ENCODE measurements at places on chromosomes 2 and 18.

- DNase-seq = no peak
Observed at GRCh38 chr18:77300579-77300978, 50.9 kb downstream of the GALR1 start.

- DNase-seq = no peak
Observed at GRCh38 chr2:26363323-26363722, 16.7 kb upstream of the ADGRF3 start.

DNA sequence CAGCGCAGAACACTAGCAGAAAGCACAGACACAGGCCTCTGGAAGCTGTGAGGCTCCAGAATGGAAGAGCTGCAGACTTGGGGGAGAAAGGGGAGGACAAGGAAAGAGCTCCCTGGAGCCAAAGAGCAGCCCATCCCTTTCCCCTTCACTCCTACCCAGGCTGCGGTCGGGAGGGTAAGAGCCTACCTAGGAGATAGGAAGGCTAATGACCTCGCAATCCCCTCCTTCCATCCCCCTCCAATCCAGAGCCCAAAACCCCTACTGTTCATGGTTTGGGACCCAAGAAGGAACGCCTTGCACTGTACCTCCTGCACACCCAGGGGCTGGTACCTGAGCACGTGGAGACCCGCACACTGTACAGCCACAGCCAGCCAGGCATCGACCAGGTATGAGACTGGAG is 39.8 kb downstream of the LMAN2L start:
- no peak for DNase-seq

DNA sequence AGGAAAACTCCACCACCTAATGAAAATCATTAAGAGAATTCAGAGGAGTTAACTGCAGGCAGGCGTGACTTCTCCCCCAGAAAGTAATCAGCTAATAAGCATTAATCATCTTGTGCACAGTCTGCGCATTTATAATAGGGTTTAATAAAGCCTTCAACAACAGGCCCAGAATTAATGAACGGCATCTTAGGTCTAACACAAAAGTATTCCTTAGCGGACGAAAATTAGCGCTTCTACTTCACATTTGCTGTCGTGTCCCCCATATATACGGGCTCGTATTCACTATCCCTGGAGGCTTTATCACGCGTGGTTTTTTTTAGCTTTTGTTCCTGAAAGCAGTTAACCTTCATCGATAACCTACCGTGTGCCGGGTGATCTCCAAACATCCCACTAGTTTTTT is 1.8 kb downstream of the ATP8B1 start:
- no peak for DNase-seq

- no peak for DNase-seq
Observed at GRCh38 chr2:8543060-8543382, 138.8 kb upstream of the ID2 start.

GRCh38 chr18:63422864-63423304 is 608 bp upstream of the VPS4B start:
- DNase-seq = no peak

DNA sequence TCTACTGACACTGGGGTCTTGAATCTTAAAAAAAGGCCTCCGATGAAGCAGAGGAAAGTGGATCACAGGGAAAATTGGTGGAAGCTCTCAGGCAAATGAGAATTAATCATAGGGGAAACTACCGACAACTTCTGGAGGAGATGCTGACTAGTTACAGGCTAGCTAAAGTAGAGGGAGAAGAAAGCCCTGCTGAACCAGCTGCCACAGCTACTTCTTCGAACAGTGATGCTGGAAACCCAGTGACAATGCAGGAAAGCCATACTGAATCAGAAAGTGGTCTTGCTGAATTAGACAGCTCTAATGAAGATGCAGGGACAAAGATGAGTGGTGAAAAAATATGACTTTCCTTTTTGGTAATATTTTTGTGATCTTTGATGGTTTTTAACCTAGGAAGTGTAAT is 44.9 kb upstream of the SLC3A1 start:
- DNase-seq = no peak

DNA sequence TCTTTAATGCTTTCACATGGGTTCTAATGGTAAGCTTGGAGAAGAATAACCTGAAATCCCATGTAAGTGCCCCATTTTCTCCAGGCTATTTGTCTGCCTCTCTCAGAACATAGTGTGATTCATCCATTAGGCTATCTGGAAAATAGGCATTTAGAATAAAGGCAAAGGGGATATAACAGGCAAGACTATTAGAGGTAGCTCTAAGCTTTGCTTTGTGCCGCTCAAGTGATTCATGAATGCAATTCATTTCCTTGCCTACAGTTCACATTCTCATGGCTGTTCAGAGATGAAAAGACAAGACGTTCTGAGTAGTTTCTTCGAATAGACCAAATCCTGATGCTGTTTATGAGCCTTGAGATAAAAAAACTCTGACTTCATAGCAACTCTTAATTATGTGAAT is 101.7 kb downstream of the ANKRD44 start:
- DNase-seq = peak; percentile 60

DNA sequence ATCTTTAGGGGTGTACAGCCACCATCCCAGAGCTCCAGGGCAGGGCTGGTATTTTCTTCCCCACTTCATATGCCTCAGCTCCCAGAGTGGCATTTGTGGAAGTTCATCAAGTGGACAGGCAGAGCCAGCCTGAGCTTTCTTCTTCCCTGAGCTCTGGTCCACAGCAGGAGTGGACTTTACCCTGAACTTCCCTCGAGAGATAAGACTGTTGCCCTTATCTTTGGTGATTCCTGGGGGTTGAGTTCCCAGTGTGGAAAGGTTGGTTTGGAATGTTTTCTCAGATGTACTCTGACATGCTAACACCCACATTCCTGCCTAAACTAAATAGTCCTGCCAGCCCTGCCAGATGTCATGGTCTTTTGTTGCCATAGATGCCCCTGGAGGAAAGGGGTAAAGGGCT is 62.0 kb upstream of the LGALSL start:
- DNase-seq = no peak

DNA sequence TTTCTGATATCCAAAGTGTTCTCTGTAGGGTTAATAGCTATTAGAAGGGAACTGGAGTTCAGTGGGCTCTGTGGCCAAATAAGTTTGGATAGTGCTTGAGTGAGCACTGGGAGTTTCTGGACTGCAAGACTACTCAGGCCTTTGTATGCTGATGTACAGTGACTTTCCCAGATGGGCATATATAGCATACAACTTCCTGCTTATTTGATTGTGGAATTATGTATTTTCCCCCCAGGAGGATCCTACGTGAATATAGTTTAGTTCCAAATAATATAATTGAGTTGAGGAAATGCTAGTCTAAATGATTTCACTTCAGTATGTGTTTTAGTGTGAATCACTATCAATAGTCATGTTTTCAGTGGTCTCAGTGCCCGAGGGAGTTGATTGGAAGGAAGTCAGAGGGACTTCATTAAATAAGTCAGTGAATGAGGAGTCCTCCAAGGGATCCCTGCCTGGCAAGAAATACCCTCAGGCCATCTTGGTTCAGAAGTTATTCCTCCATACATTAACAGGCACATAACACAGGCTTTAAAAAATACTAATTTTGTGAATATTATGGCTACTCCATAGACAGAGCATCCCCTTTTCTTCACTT is 251.4 kb downstream of the PRKCE start:
- no peak for DNase-seq

DNA sequence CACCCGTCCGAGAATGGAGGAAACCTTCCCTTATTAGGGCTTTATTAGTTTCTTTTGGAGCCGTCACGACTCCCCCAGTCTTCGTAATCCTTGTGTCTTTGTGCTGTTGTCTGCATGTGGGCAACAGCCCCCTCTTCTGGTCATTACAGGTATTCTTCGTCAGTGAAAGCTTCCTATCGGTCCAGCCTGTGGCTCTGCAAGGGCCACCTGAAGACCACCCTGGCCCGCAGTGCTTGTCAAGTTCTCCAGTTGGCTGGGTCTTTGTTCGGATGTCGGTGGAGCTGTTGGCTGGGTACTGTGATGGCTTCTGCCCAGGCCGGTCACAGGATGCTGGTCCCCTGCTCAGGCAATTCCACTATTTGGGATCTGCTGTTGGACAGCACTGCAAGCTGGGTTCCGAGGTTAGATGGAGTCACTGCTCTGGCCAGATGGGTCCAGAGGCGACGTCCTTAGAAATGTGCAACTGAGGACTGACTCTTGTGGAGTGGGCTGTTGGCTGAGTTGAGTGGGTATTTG is 19.2 kb downstream of the E2F6 start:
- peak; percentile 57 for DNase-seq

GRCh38 chr2:219739066-219739465 is 111.6 kb downstream of the SLC4A3 start:
- no peak for DNase-seq

DNA sequence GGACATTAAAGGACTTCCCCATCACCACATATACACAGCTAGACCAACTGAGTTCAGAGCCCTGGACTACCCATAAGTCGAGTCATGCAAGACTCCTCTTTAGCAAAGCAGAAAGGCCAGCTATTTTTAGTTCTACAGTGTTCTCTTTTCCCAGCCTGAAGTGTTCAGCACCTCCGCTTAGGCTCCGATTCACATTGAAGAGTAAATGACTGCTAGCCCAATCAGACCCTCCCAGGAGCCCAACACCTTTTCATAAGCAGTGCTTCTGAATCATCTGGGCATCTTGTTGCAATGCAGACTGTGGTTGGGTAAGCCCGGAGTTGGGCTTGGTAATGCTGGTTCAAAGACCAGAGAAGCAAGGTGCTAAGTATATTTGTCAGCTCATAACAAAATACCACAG is 138.6 kb upstream of the MSH6 start:
- no peak for DNase-seq

DNA sequence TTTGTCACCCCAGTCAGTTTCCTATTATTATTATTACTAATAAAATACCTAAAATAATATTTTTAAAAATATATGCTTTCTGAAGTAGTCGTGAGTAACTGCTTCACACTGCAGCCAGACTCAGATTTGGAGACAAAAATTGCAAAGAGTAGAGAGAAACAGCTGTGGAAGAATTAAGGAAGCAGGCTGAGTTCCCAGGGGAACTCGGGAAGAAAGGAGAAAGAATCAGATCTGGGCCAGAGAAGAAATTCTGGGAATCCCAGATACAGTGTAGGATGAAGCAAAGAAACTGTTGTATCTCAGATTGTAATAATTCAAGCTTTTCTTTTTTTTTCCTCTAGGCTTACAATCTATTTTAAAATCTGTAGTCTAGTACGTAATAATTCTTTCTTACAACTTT is 182.3 kb downstream of the FTCDNL1 start:
- DNase-seq = no peak

- no peak for DNase-seq
Observed at GRCh38 chr2:100246163-100247145, 75.8 kb downstream of the LONRF2 start.

GRCh38 chr2:169815849-169816248 is 8.9 kb downstream of the METTL5 start:
- no peak for DNase-seq

GRCh38 chr2:240959941-240960308 is 38.5 kb upstream of the SNED1 start:
- no peak for DNase-seq

GRCh38 chr2:47313141-47313691 is 89.7 kb upstream of the MSH2 start:
- DNase-seq = no peak

- DNase-seq = no peak
Observed at GRCh38 chr2:37829202-37829601, 95.9 kb upstream of the RMDN2 start.

GRCh38 chr2:223746611-223747010 is 90.8 kb downstream of the AP1S3 start:
- DNase-seq = no peak

- no peak for DNase-seq
Observed at GRCh38 chr2:240623531-240624010, 1.7 kb upstream of the GPR35 start.

DNA sequence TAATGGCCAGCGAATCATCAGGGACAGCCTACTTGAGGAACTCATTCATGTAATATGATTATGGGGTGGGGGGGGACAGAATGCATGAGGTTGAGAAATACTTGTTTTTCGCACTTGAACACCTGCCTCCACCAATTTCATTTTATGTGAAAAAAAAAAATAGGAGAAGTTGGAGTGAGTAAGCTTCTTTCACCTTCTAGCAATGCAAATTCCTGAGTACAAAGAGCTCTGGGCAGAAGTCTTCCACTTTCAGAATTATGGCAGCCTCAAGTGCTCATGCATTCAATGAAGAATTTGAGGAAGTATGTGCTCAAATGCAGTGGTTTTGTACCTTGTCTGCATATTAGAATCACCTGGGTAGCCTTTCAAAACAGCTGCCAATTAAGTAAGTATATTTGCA is 40.1 kb upstream of the GPD2 start:
- DNase-seq = no peak

- DNase-seq = no peak
Observed at GRCh38 chr2:50995610-50996009, 36.3 kb downstream of the NRXN1 start.

GRCh38 chr18:57190026-57190425 is 43.1 kb downstream of the BOD1L2 start:
- no peak for DNase-seq

- DNase-seq = no peak
Observed at GRCh38 chr2:234705108-234705507, 208.2 kb upstream of the ARL4C start.

DNA sequence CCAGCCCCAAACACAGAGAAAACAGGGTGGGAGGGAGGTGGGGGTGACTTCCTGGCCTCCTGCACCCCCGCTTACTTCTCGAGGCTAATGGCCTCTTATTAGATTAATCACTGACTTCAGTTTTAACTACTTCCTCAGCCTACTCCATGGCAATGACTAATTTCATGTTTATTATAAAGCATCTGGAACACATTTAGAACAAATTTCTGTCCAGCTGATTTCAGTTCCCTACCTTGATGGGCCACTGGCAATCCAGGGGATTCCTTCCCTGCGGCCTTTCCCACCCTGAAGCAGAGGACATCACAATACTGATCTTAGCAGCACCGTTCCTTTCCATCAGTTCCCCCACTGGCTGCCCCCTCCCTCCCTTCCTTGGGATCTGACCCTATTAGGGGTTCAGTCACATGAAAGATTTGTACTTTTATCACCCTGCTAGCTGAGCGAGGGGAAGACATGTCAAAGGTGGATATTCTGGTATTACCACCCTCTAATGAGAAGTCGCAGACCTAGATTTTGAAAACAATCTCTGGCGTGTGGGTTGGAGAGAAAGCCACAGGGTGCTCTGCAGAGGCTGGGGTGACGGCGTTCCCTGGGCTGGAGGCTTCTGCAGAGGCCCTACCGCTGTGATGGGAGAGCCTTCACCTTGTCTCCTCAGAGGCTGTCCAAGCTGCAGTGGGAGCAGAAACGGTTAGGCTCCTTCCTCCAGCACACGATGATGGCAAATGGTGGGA is 67.6 kb downstream of the KIAA2012 start:
- DNase-seq = no peak

GRCh38 chr2:196399722-196400691 is 228.6 kb upstream of the STK17B start:
- DNase-seq = no peak

DNA sequence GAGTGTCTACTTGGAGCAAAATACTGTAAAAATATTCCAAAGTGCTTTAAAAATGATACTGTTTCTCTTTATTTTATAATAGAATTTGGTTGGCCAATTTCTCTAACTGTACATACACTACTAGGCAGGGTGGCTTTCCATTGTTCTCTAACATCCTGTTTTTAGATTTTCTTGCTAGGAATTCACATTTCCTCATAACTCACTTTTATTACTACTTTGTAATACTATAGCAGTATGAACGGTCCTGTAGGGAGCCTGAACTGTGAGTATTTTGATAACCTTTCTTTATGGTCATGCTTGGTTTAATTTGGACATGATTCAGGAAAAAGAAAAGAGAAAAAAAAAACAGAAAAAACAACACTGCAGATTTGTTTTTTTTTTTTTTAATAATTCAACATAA is 37.8 kb downstream of the GCG start:
- DNase-seq = no peak
